CD4-positive, alpha-beta T cell treated with Interleukin-6 for 4 hours (primary cell): ENCODE measurements at places on chromosomes 11 and 22.

DNA sequence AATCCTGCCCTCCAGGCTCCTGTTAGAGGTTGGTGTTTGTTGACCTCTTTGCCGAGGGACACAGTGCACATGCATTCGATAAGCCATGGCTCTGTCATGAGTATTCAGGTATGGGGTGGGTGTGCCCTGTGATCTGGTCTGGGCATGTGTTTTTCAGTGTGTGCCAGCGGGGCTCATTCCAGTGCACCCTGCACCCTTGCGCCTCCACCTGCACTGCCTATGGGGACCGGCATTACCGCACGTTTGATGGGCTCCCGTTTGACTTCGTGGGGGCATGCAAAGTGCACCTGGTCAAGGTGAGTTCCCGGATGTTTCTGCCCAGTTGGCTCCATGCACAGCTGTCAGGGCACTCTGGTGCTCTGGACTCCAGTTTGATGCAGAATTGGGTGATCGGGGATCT is 44.2 kb downstream of the OTOG start:
- no peak for DNase-seq

GRCh38 chr11:64870176-64870892 is 8.1 kb downstream of the EHD1 start:
- DNase-seq: no peak

GRCh38 chr22:32341122-32341740 is 16.4 kb upstream of the RFPL3 start:
- no peak for DNase-seq

- no peak for DNase-seq
Observed at GRCh38 chr11:61694602-61694939, 14.4 kb downstream of the DAGLA start.

DNA sequence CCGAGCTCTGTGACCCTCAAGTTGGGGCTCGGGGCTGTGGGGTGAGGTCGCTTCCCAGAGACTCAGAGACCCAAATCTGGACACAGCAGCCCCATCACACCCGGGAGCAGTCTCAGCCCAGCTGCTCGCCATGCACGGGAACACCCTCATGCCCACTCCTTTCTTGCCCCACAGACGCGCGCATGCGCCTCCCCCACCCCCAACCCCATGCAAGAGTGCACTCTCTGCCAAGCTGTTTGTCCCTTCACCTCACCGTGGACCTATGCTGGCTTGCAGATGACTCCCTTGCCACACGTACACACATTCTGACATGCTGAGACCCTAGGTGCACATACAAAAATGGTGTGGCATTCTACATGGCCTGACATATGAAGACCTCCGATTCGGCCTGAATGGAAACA is 478 bp upstream of the CD248 start:
- DNase-seq: peak; percentile 53

DNA sequence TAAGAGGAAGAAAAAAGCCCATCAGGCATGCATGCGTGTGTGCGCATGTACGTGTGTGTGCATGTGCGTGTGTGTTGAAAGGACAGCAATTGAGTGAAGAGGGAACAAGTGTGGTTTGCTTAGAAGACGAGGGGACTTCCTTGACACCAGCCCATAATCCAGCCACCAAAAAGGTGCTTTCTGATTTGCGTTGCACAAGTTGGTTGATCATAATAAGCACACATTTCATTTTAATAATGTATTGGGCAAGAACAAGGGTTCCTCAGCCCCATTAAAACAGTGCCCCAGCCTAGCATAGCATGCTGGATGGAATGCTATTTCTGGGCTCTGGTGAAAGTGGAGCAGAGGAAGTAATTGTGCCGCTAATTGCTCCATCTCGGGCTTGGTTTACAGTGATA is 493.2 kb downstream of the MIAT start:
- DNase-seq: no peak

GRCh38 chr11:17691976-17692375 is 27.4 kb upstream of the MYOD1 start:
- no peak for DNase-seq

DNA sequence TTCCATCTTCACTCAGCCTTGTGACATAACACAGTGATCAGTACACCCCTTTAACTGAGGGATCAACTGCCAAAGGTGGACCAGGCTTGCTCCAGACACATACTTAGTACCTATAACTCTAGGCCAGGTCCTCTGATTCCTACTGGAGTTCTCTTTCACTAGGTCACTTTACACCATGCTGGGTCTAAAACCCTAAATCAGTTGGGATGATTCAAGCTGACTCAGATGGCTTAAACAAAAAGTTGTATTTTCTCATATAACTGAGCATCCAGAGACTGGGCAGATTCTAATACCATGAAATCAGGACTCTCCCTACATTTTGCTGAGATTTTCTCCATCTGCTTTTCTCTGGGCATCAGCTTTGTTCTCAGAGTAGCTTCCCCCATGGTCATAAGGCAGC is 26.0 kb upstream of the FLI1 start:
- DNase-seq: no peak

- no peak for DNase-seq
Observed at GRCh38 chr11:80748207-80748925, 1307.5 kb upstream of the TENM4 start.

DNA sequence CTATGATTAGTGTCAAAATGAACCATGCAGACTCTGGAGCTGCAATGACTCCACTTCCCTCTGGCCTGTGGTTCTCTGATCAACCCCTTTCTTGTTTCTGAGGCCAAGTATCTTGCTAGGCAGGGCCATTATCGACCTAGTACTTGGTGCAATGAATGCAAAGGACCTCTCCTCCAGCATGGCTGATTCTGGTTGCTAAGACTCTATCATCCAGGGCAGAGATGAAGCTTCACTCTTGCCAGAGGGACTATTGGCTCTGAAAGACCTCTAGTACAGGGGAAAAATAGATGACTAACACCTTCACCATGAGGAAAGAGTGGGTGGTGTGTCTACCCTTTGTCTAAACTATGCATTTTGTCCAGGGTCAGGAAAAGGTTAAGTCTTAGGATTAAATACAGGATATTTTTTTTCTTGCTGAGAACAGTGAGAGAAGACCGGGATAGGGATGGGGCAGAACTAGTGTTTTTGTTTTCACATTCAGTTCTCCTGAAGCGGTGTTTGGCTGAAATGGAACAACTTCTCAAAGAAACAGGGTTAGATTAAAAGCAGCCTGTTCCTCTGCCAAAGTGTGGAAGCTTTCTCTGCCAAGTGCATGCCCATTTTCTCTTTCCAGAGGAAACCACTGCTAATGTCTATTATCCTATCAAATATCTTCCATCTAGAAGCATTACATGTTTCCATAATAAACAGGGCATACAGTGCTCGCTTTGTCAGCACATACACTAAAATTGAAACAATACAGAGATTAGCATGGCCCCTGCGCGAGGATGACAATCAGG is 5.0 kb upstream of the MTFP1 start:
- DNase-seq: no peak

DNA sequence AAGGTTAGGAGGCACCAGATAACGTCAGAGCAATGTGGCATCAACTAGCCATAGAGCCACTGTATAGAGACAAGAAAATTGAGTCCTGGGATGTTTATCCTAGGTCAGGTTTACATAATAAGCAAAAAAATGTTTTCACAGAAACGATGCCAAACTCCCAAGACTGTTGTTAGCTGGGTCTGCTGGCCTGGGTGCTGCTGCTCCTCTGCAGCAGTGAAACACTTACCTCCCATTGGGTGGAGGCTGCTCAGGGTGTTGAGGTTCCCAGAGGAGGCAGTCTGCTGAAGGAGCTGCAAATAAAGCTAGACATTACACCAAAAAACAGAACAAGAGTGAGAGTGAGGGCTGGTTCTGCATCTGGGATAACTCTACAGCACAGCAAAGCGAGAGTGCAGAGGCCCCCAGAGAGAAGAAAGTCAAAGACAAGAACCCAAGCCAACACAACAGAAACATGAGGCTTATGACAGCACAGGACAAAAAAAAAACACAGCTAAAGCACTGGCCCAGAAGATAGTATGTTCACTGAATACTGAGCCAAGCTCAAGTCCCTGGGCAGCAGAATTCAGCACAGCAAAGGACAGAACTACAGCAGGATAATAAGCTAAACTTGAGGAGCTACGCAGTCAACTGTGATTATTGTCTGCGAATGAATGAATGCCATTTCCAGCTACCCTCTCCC is 29.9 kb upstream of the RAPSN start:
- DNase-seq: no peak

DNA sequence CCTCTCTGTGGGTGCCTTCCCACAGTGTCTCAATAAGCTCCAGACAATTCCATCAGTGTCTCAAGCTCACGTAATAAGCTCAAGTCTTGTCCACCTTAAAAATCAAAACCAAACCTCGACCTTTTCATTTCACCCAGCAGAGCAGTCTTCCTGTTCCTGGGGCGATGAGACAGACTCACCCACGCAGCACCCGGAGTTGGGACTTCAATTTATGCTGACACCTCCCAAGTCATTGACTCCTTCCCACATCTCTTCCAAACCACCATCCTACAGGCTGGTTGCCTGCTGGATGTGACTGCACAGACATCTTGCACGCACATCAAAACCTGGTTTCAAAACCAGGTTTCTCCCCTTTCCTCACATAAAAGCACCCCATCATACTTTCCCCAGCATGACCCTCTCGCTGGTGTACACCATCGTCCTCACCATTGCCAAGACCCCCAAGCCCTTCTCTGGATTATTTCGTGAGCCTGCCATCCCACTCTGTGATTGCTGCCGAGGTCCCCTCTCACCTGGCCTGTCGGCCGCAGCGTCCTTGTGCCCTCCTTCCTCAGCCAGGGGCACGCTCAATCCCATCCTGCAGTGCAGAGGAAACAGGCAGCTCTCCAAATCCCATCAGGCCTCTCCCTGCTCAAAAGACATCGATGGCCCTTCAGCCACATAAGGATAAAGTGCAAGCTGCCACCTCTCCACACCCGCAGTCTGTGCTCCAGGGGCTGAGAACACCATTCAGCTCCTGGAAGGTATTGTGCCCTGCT is 45.1 kb upstream of the FBXO3 start:
- no peak for DNase-seq

DNA sequence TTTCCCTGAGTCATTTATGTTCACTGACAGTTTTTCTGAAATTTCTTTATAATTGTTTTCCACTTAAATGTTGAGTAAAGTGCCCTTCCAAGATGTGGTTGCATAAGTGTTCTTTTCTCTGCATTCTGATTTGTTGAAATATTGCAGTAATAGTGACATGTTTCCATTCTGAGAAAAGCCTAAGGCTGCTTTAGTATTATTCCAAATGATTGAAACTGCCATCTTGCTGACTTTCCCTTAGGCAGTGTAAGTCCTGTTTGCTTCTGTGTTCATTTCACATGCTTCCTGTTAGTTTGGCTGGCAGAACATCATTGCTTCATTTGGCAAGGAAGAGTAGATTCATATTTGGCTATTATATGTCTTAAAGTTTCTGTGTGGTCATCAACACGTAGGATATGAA is 146.5 kb downstream of the ELP4 start:
- DNase-seq: no peak

- DNase-seq: no peak
Observed at GRCh38 chr22:37521236-37521739, 2.1 kb upstream of the CARD10 start.

DNA sequence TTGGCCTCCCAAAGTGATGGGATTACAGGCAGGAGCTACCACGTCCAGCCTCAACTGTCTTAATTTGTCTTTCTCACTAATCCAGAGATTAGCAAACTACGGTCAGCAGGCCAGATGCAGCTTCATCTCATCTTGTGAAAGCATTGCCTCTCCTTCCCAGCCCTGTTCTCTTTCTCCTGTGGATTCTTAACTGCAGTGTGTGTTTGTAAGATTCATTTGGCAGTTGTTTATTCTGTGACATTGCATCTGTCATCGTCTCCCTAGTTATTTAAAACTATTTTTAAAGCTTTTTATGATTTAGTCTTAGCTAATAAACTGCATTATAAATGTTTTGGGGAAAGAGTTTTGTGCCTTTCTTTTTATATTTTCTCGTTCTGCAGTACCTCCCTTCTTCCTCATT is 29.2 kb downstream of the RNF169 start:
- no peak for DNase-seq

DNA sequence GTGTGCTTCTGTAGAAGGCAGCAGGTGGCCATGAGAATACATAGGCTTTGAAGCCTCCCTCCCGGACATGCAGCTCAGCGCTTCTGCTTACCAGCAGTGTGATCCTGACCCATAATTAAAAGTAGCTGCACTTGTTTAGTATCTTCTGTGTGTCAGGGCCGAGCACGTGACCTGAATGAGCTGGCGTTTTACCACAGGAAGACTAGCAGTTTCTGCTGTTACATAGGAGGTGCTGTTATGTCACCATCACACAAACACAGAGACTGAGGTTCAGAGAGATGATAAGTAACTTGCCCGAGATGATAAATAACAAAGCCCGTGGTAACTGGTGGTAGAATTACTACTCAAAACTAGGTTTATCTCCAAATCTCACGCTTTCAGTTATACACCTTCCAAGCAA is 329.5 kb downstream of the OPCML start:
- DNase-seq: no peak

- DNase-seq: peak; percentile 24
Observed at GRCh38 chr11:13297917-13298356, 20.3 kb downstream of the BMAL1 start.

DNA sequence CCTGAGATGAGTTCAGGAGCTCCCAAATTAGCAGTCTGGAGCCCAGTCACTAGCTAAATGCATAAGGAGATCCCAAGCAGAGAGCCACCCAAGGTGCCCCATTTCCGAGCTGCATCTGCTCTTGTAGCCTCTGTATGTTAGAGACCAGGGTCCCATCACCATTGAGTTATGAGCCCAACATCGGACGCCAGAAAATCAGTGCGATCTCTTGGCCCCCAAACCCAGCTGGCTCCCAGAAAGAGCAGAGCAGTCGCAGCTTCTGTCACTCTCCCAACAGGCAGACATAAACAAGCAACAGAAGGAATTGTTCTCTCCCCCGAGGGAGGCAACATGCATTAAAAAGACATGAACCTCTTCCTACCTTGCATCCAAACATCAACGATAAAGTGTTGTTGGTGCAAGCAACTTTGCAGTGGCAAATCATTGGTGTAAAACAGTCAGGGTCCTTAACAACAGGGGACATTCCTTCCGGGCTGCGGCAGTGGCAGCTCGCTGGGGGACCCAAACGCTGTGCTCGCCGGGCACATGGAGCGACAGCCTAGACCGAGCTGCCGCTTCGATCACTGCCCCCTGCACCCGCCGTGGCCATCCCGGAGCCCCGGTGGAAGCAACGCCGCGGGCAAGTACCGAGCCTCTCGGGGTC is 907.1 kb downstream of the DLG2 start:
- DNase-seq: no peak

- DNase-seq: peak; percentile 31
Observed at GRCh38 chr11:118415739-118416068, 14.3 kb downstream of the ATP5MG start.

- DNase-seq: no peak
Observed at GRCh38 chr22:23424031-23424430, 156.1 kb downstream of the IGLL1 start.

DNA sequence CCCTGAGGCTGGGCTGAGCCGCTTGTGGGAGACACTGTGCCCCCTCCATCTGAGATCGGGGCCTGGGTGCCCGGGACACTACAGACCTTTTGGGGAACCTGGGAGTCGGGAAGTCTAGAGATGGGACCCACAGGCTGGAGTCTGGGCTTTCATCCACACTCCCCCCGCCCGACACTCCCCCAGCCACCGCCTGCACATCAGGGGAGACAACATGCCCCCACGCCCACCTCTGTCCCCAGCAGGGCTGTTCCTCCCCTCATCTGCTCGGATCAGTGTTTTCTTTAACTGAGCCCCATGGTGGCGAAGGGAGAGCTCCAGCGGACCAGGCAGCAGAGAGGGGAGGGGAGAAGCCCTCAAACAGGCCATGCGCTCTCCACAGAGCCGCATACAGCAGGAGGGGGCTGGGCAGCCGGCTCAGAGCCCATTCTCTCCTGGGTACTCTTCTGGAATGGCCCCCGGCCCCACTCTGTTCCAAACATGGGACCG is 174.7 kb downstream of the IGLL1 start:
- no peak for DNase-seq
